Esophagus muscularis mucosa (tissue), 4 donors: ENCODE measurements at places on chromosomes 2 and 18. TPM values are rescaled to one million over a fixed set of nuclear protein-coding genes. Genes with fewer than 3 reads are reported as not detected.

DNA sequence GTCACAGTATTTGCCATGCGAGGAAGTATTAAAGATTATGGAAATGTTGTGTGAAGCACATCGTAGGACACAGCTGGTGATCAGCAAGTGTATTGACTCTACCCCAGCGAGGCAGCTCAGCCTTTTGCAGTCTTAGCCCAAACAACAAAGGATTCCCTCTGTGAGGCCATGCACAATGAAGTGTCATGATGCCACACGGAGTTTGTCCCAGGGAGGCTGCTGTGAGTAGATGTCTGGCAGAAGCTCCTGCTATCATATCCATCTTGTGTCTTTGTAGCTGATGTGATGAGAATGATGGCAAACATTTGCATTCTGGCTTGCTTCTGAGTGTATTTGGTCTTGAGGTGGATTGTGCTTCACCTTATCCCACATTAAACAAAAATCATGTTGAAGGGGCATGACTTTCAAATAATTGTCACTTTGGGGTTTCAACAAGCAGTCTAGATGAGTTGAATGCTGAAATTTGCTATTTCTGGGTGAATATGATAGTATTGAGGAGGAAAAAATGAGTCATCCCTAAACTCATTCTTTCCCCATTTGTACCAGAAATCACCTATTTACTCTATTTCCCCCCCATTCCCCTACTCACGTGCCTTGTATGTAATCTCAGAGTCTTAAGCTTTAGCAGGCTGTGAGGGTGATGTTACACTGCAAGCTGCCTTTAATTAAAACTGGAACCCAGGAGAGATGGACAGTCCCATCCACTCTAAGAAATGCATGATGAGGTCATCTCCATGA, 273.5 kb downstream of the RNF144A start:
- no peak overlapping the region for H3K27ac ChIP-seq
- H3K36me3 ChIP-seq = no peaks in the 10 kb centered on the region
- no peaks in the 10 kb centered on the region for H3K4me1 ChIP-seq
- H3K27me3 ChIP-seq = no peaks in the 10 kb centered on the region
- DNase-seq = no peak

GRCh38 chr2:201448061-201448460, 3.2 kb downstream of the TRAK2 start:
- no peak overlapping the region for H3K4me3 ChIP-seq
- H3K27ac ChIP-seq = no peak overlapping the region
- peaks cover 83% of the 10 kb centered on the region for H3K4me1 ChIP-seq

DNA sequence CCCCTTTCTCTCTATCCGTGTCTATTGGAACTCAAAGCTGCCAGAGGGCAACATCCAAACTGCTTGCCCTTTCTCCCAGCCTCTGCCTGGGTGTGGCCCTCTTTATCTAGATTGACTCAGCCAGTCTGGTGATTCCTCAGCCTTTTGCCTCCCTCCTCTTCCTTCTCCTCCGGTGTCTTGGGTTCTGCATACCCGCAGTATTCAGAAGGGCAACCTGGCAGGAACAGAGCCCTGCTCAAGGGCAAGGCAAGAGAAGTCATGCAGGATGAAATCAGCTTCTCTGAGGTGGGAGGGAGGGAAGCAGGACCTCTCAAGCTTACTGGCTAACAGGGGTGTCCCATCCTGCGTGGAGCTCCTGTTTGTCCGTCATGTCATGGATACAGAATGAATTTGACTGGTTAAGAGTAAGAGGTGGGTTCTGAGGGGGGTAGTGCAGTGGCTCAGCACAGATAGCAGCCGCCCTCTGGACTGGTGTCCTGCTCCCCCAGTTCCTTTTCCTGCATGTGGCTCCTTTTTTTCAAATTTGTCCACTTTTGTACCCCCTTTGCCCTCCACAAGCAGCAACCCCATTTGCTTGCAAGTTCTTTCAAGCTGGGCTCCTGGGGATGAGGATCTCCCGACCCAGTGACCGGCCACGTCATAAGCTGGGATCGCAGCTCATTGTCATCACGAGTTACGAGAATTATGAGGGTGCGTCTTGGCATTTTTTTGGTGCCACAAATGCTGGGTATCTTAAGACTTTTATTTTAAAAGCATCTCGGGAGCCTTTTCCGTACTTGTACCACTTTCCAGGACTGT, 154.1 kb downstream of the FHOD3 start:
- DNase-seq = peak; percentile 79
- H3K27me3 ChIP-seq = no peaks in the 10 kb centered on the region
- peaks cover 3% of the 10 kb centered on the region for H3K4me1 ChIP-seq
- H3K36me3 ChIP-seq = no peaks in the 10 kb centered on the region
- H3K27ac ChIP-seq = no peak overlapping the region

- DNase-seq = no peak
- no peak overlapping the region for H3K27ac ChIP-seq
- H3K4me3 ChIP-seq = no peak overlapping the region
- no peaks in the 10 kb centered on the region for H3K4me1 ChIP-seq
- no peaks in the 10 kb centered on the region for H3K36me3 ChIP-seq
Measured at GRCh38 chr2:15971351-15971750, 31.0 kb downstream of the MYCN start.

DNA sequence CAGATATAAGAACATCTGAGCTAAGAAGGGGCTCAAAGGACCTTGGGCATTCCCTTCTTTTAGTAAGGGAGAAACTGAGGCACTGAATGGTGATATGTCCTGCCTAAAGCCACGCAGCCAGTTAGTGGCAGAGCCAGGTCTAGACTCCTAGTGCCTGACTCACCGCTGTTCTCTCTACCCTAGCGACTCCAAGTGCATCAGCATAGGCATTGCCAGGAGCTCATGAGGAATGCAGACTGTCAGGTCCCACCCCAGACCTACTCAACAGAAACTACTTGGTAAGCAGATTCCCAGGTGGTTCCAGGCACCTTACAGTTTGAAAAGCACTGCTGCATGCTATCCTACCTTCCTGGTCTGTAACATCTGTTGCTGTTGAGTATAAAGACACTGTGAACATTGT, 158.9 kb downstream of the MSH2 start:
- no peaks in the 10 kb centered on the region for H3K4me1 ChIP-seq
- no peak overlapping the region for H3K4me3 ChIP-seq
- no peak for DNase-seq
- no peak overlapping the region for H3K27ac ChIP-seq

- no peak overlapping the region for H3K27ac ChIP-seq
- DNase-seq = no peak
- H3K36me3 ChIP-seq = no peaks in the 10 kb centered on the region
- no peaks in the 10 kb centered on the region for H3K27me3 ChIP-seq
- no peaks in the 10 kb centered on the region for H3K4me1 ChIP-seq
- H3K4me3 ChIP-seq = no peak overlapping the region
Measured at GRCh38 chr2:39902103-39902502, 123.0 kb upstream of the THUMPD2 start.

GRCh38 chr2:69138247-69138772, 125.3 kb downstream of the ANTXR1 start:
- H3K36me3 ChIP-seq = no peaks in the 10 kb centered on the region
- H3K27ac ChIP-seq = peak overlapping the region; percentile 52
- no peaks in the 10 kb centered on the region for H3K27me3 ChIP-seq

GRCh38 chr2:161078211-161078539, 82.1 kb upstream of the TANK start:
- no peak for DNase-seq
- H3K27me3 ChIP-seq = no peaks in the 10 kb centered on the region
- no peaks in the 10 kb centered on the region for H3K36me3 ChIP-seq
- no peak overlapping the region for H3K4me3 ChIP-seq

GRCh38 chr18:10086458-10087210, 172.8 kb downstream of the VAPA start:
- no peaks in the 10 kb centered on the region for H3K27me3 ChIP-seq
- no peak for DNase-seq
- no peak overlapping the region for H3K4me3 ChIP-seq

- no peak for DNase-seq
- no peaks in the 10 kb centered on the region for H3K27me3 ChIP-seq
- H3K36me3 ChIP-seq = no peaks in the 10 kb centered on the region
- no peak overlapping the region for H3K27ac ChIP-seq
- H3K4me1 ChIP-seq = no peaks in the 10 kb centered on the region
- H3K4me3 ChIP-seq = no peak overlapping the region
Measured at GRCh38 chr2:198702796-198703195, 754.9 kb downstream of the SATB2 start.

GRCh38 chr2:172425336-172425735, 2.0 kb upstream of the ITGA6 start:
- no peak overlapping the region for H3K4me3 ChIP-seq
- H3K36me3 ChIP-seq = no peaks in the 10 kb centered on the region
- no peak for DNase-seq
- peaks cover 45% of the 10 kb centered on the region for H3K27me3 ChIP-seq

- DNase-seq = no peak
- H3K4me3 ChIP-seq = no peak overlapping the region
- H3K36me3 ChIP-seq = no peaks in the 10 kb centered on the region
- H3K27me3 ChIP-seq = no peaks in the 10 kb centered on the region
Measured at GRCh38 chr2:166592750-166593149, 98.7 kb upstream of the SCN7A start.

DNA sequence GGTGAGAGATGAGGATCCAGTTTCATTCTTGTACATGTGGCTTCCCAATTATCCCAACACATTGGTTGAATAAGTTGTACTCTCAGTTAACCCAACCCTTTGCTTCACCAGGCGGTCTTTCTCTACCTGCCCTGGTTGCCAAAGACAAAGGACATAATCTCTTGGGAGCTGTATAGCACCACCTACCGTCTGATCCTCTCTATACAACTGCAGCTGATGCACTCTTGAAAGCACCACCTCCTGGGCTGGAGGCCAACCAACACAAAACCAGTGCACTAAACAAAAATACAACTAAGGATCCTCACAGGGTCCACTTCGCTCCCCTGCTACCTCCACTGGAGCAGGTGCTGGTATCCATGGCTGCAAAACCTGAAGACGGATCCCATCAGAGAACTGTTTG, 473.6 kb upstream of the NRXN1 start:
- DNase-seq = no peak
- H3K27me3 ChIP-seq = no peaks in the 10 kb centered on the region
- H3K36me3 ChIP-seq = no peaks in the 10 kb centered on the region

- H3K27me3 ChIP-seq = no peaks in the 10 kb centered on the region
- no peaks in the 10 kb centered on the region for H3K36me3 ChIP-seq
- no peaks in the 10 kb centered on the region for H3K4me1 ChIP-seq
- no peak overlapping the region for H3K4me3 ChIP-seq
Measured at GRCh38 chr2:80531319-80531718, 226.8 kb upstream of the LRRTM1 start.

DNA sequence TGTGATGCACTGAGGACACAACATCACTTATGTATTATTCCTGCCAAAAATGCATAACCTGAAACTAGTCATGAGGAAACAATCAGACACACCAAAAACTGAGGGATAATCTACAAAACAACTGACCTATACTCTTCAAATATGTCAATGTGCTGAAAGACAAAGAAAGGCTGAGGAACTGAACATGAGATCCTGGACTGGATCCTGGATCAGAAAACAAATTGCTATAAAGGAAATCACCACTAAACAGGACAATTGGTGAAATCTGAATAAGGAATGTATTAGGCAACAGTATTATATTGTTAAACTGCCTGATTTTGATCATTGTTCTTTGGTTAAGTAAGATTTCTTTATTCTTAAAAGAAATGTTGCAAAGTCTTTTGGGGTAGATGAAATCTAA, 28.8 kb downstream of the CUL3 start:
- H3K27ac ChIP-seq = no peak overlapping the region
- no peak overlapping the region for H3K4me3 ChIP-seq
- H3K36me3 ChIP-seq = no peaks in the 10 kb centered on the region
- DNase-seq = no peak
- H3K4me1 ChIP-seq = peaks cover 43% of the 10 kb centered on the region

DNA sequence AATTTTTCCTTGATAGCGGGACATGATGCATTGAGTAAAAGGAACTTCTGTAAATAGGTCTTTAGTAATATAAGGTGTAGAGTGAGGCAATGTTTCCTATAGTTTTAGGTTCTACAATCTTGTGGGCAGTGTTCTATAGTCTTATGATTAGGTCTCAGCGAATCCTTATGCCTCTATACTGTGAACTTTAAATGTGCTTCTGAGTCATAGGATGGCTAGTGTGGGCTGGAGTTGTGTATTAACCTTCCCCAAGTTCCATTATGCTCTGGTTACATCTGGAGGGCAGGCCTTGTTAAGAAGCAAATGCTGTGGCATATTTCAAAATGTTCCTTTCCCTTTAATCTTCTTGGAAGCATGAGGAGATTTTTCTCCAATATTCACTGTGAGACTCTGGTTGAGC, 73.5 kb downstream of the ROCK2 start:
- no peaks in the 10 kb centered on the region for H3K27me3 ChIP-seq
- H3K27ac ChIP-seq = no peak overlapping the region
- no peak for DNase-seq
- no peaks in the 10 kb centered on the region for H3K36me3 ChIP-seq
- no peaks in the 10 kb centered on the region for H3K4me1 ChIP-seq
- H3K4me3 ChIP-seq = no peak overlapping the region

DNA sequence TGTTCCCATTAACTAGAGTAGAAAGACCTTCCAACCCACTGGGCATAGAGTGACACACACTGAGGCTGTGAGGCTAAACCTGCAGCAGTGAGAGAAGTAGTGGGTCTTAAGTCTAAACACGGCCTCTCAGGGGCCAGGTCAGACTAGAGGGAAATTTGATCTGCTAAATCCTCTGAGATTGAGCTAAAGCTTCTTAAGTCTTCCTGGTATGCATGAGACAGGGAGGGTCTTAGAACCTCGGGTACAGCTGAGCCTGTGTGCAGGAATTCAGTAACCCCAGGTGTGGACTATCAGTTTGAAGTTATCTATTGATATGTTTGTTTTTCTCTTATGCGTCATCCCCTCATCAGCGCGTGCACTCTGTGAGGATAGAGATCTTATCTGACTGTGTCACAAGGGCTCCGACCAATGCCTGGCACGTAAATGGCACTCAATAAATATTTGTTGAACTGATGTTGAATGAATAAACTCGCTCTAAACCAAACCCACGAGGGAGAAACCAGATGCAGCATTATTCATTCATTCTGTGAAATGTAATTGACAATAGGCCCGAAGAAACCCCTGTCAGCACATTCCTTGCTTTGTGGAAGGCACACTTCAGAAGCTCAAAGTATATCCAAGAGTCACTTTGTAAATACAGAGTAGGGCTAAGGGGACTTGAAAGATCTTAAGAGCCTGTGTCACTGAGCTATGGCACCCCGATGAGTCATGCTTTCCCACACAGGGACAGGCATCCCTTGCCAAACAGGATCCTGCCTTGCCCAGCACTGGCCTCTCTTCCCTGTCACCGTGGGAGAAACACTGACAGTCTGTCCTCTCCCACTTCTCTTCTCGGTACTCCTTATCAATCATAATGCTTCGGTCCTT, 21.7 kb upstream of the RAB10 start:
- peaks cover 5% of the 10 kb centered on the region for H3K4me1 ChIP-seq
- no peaks in the 10 kb centered on the region for H3K27me3 ChIP-seq
- H3K4me3 ChIP-seq = no peak overlapping the region
- no peaks in the 10 kb centered on the region for H3K36me3 ChIP-seq
- no peak for DNase-seq
- no peak overlapping the region for H3K27ac ChIP-seq

GRCh38 chr2:181203412-181203811, 223.0 kb downstream of the UBE2E3 start:
- no peak overlapping the region for H3K27ac ChIP-seq
- no peaks in the 10 kb centered on the region for H3K4me1 ChIP-seq
- no peaks in the 10 kb centered on the region for H3K36me3 ChIP-seq
- DNase-seq = no peak

- H3K27ac ChIP-seq = no peak overlapping the region
- peaks cover 48% of the 10 kb centered on the region for H3K36me3 ChIP-seq
- no peak for DNase-seq
- H3K4me1 ChIP-seq = peaks cover 5% of the 10 kb centered on the region
Measured at GRCh38 chr2:196318517-196319377, 147.4 kb upstream of the STK17B start.

Gene NPPC
- total RNA-seq = not detected

Gene E2F6
- 10.9 TPM for total RNA-seq

Gene CREG2
- total RNA-seq = not detected

Gene MARS2
- 9.6 TPM for total RNA-seq

Gene AQP12B
- total RNA-seq = not detected

Gene SNRPD1
- total RNA-seq = 8.8 TPM

Gene HOXD12
- total RNA-seq = not detected

Gene ASB18
- total RNA-seq = not detected

Gene CFAP65
- total RNA-seq = not detected
